ENCODE measurements at places on chromosomes 11 and 22.

DNA sequence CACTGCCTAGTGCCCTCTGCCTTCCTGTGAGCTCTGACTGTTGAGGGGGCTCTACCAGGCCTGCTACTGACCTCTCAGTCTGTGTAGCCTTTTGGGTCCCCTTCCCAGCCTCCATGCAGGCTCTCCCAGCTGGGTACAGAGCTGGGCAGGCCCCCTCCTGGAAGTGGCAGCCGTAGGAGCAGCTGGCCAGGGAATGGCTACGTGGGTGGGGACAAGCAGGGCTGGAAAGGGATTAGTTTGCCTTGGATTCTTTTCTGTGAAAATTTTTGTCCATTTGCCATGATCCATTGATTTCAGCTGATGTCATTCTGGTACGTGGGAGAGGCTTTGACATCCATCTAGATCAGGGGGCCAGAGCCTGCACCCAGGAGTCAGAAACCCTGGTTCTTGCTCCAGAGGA lies 23.9 kb upstream of the NECTIN1 start:
- DNase-seq: no peak

DNA sequence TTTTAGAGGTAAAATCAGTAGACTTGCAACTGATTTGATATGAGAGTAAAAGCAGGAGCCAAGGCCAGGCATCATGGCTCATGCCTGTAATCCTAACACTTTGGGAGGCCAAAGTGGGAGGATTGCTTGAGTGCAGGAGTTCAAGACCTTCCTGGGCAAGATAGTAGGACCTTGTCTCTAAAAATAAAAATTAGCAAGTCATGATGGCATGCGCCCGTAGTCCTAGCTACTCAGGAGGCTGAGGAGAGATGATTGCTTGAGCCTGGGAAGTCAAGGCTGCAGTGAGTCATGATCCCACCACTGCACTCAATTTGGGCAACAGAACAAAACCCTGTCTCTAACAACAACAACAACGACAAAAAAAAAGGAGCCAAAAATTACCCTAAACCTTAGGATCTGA lies 13.5 kb downstream of the SGSM3 start:
- no peak for DNase-seq

DNA sequence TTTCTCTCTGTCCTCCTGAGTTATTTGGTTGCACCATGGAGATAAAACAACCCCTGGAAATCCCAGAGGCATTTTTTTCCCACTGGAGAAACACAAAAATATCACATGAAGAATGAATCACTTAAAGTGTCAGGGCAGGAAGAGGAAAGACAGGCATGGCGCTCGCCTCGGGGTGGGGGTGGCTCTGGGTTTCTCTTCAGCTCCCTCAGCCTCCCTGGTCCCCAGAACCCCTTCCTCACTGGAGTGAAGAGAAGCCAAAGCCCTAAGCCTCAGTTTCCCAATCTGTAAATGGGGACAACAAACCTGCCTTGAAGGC lies 938 bp downstream of the SHISAL1 start:
- DNase-seq: peak; percentile 7

DNA sequence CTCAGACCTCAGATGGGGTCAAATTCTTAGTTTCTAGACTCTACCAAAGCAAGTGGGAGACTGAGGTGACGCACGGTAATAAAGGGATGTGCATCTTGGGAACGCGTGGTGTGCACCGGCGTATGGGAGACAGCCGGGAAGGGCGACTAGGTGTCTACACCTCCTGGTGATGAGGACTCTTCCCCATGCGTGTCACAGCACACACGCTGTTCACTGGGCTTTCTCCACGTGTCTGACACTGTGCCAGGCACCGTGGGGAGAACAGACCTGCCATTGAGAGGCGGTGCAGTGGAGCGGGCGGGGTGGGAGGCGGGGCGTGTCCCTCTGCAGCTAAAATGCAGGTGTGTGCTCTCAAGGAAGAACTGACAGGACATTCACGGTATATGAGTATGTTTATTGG lies 5.3 kb downstream of the FXYD6 start:
- no peak for DNase-seq

DNA sequence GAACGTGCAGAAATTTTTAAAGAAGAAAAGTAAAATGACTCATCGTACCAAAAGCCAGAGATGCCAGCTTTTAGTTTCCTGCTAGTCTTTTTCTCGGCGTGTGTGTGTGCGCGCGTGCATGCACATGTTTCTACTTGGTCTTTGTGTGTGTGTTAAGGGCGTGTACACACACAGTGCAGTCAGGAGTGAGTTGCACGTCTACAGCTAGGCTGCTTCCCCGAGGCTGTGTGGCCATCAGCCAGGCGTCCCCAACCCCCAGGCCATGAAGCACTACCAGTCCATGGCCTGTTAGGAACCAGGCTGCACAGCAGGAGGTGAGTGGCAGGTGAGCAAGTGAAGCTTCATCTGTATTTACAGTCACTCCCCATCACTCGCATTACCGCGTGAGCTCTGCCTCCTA lies 36.4 kb downstream of the KCNQ1 start:
- DNase-seq: no peak

DNA sequence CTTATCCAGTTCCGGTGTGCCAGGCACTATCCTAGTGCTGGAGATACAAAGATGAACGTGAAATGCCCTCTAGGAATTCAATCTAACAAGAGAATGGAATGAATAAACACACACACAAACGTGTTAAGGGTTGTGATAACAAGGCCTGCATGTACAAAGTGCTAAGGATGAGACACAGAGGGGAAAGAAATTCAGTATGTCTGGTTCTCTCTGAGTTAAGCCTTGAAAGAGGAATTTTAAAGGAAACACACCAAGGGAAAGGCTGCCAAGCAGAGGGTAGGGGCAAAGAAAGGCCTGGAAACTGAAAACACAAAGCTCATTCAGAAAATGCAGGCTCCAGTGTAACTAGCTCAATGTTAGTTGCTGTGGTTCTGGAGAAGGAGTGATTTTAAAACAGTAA lies 4.2 kb downstream of the CHKA start:
- DNase-seq: no peak

- DNase-seq: no peak
Observed at GRCh38 chr22:42022162-42022847, 23.7 kb downstream of the WBP2NL start.

- DNase-seq: no peak
Observed at GRCh38 chr22:42938976-42939375, 76.0 kb downstream of the PACSIN2 start.

DNA sequence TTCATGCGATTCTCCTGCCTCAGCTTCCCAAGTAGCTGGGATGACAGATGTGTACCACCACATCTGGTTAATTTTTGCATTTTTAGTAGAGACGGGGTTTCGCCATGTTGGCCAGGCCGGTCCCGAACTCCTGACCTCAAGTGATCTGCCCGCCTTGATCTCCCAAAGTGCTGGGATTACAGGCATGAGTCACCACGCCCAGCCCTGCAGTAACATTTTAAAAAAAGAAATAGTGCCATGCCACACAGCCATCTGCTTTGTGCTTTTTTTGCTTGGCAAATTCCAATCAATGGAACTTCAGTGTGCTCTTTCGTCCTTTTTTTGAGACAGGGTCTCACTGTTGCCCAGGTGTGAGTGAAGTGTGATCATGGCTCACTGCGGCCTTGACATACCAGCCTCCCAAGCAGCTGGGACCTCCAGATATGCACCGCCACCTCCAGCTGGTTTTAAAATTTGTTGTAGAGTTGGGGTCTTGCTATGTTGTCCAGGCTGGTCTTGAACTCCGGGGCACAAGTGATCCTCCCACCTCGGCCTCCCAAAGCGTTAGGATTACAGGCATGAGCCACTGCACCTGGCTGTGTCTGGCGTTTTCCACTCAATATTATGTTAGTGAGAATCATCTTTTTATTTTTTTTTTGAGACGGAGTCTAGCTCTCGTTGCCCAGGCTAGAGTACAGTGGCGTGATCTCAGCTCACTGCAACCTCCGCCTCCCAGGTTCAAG lies 1.8 kb upstream of the CHADL start:
- no peak for DNase-seq

DNA sequence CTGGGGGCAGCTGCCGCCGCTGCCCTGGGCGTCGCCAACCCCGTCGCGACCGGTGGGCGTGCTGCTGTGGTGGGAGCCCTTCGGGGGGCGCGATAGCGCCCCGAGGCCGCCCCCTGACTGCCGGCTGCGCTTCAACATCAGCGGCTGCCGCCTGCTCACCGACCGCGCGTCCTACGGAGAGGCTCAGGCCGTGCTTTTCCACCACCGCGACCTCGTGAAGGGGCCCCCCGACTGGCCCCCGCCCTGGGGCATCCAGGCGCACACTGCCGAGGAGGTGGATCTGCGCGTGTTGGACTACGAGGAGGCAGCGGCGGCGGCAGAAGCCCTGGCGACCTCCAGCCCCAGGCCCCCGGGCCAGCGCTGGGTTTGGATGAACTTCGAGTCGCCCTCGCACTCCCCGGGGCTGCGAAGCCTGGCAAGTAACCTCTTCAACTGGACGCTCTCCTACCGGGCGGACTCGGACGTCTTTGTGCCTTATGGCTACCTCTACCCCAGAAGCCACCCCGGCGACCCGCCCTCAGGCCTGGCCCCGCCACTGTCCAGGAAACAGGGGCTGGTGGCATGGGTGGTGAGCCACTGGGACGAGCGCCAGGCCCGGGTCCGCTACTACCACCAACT lies 1.0 kb downstream of the FUT4 start:
- no peak for DNase-seq

DNA sequence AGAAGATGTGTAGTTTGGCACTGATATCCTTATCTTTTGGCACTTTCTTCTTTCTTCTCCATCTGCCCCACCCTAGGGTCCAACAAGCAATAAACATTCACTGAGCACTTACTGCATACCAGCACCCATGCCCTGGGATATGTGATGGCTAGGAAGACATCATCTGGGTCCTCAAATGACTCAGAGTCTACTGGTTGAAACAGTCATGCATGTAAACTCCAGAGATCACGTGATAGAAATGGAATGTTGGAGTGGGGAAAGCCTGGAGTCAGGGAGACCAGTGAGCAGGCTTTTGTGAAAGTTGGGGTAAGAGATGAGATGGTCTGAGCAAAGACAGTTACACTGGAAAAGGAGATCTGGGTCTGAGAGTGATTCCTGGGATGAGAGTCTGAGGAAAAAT lies 724.9 kb upstream of the TENM4 start:
- DNase-seq: no peak

DNA sequence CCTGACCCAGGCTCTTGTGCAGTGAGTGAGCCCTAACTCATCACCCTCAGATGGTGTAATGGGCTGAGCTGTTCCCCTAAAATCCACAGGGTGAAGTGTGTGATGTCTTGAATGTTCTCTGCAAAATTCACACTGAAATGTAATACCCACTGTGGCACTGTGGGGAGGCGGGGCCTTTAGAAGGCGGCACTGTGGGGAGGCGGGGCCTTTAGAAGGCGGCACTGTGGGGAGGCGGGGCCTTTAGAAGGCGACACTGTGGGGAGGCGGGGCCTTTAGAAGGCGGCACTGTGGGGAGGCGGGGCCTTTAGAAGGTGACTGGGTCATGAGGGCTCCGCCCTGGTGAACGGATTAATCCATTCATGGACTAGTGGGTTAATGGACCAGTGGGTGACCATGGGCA lies 33.0 kb downstream of the CHID1 start:
- DNase-seq: no peak

- DNase-seq: no peak
Observed at GRCh38 chr11:118939953-118940598, 14.3 kb upstream of the BCL9L start.

DNA sequence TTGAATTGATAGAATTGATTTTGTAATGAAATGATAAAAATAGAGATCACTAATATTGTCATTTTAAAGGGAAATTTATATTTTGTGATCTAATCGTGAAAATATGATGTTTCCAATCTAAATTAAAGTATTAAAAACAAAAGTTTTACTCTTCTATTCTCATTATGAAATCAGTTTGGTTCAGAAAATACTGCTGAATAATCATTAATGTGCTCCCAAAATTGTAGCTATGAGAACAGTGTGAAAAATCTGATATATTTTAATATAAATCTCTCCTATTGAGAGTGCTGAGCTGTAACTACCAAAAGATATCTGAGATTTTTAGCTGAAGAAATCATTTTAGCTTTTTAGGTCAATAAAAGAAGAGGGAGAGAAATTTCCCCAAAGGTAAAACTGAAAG lies 287.5 kb upstream of the ANO3 start:
- DNase-seq: no peak

DNA sequence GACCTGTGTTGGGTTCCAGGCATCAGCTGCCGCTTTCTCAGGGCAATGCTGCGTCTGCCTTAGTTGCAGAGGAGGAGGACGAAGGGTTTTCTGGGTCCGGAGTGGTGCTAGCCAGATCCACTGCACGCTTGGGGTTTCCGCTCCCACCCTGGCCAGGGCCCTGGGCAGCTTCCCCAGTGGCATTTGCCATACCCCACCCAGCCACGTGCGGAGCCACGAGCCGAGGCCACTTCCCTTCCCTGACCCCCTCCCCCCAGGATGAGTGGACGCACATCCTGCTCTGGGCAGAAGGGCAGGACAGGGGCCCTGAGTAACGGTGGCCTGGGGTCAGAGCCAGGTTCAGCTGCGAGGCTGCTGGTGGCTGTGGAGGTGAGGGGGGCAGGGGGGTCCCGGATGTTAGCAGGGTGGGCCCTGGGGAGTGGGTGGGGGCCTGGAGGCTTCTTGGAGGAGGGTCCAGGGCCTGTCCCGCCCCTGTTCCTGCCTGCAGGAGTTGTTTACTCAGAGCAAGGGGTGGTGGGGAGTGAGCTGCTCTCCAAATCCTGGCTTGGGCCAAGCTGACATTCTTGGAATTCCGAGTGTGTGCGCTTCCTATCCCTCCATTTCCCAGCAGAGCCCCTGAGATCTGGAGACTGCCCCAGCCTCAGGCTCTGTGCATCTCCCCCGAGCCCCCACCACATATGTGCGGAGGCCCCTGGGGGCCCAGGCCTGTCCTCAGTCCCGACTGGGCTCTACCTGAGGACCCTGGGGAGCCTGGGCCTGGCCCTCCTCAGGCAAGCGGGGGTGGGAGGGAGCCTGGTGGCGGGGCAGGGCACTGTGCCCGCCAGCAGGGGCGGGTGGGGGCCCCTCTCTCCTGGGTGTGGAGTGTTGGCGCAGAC lies 1.4 kb downstream of the TSPAN4 start:
- peak; percentile 91 for DNase-seq

- DNase-seq: no peak
Observed at GRCh38 chr11:36098853-36099375, 155.1 kb downstream of the LDLRAD3 start.

GRCh38 chr11:61349189-61349751 lies 12.4 kb downstream of the CYB561A3 start:
- no peak for DNase-seq

All from endothelial cell of umbilical vein (primary cell).